ENCODE measurements at places on chromosomes 5 and 9.

DNA sequence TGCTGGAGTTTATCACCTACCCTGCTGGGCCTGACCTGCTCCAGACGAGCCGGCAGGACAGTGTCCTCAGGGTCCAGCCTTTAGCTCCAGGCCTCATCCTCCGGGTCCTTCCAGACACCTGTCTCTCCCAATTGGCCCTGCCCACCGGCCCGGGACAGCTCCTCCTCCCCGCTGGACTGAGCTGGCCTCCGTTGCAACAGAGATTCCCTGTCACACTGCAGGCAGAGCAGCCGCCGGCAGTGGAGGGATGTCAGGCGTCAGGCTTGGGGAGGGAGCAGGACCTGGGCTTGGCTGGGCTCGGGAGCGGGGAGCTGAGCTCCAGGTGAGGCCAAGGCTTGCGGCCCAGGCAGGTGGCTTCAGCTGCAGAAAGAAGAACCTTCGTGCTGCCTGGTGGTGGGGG, 1.7 kb downstream of the KCNT1 start:
- DNase-seq, result no peak

DNA sequence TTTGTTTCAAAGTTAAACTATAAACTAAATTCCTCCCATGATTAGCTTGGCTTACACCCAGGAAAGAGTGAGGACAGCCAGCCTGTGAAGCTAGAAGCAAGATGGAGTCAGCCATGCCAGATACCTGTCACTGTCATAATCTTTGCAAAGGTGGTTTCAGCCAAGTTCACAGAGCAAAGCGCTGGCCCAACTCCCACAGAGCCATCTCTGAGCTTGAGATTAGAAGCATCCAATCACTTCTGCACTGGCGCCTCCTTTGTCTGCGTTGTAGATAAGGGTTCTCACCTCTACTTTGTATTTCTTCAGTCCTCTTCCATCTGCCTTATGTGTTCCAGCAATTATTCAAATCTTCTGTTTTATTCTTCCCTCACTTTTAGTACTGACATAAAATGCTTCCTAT, 119.4 kb upstream of the ACO1 start:
- DNase-seq, result no peak

DNA sequence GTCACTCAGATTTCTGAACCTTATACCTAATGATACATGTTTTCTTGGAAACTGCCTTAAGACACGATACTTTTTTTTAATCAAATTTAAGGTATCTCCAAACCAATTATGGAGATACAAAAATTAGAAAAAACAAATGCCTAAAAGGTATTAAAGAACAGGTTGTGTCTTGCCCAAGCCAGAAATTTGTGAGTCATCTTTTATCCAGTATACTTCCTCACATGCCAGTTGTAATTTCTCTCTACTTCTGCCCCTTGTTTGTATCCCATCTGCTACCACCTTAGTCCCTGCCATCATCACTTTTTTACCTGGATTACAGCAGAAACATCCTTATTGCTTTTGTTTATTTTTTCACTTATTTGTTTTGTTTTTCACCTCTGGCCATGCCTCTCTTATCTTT, 571.2 kb upstream of the DAB2 start:
- no peak for DNase-seq

DNA sequence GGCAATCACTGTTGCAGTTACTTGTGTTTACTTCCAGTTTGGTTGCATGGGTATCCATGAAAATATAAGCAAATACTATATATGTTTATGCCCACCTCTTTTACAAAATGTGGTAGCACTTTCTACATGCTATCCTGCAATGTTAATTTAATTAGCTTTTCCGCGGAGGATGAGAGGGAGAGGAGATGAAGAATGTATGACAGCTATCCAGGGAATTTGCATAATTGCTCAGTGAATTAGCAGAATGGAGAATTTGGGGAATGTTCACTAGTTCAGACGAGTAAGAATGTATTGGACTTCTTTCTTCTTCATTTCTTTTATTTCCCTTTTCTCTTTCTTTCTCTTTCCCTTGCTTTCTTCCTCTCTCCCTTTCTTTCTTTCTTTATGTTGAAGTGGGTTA, 140.7 kb upstream of the SLC28A3 start:
- no peak for DNase-seq

DNA sequence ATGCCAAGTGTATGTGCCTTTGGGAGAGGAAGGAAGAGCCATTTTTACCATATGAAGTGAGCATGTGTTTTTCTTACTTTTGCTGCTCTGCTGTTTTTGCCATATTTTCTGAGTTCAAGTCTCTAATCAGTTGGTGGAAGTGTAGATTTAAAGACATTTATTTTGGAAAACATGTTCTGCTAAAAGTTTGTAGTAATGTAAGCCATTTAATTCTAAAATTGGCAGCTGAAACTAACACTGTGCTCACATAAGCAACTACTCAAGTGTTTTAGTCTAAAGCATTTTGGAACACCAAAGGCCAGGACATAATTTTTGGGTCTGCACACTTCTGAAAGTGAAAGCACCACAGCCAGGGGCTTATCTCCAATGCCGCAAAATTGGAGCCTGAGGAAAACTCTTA, 363.4 kb upstream of the ZNF608 start:
- DNase-seq, result no peak

DNA sequence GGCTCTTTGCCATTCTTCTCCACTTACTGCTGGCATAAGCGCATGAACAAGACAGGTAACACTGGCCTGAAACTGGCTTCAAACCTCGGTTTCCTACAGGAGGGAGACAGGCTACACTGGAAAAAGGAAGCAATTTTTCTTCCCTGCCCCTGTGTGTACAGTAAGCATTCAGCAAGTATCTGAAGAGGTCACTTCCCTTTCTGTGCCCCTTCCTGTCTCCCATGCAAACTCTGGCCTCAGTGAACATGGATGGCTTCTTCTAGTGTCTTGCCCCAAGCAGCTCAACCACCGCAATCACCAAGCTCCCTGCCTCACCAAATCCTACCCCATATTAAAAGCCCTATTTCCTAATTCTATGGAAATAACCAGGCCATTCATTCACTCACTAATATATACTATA, 42.4 kb downstream of the SERINC5 start:
- no peak for DNase-seq

DNA sequence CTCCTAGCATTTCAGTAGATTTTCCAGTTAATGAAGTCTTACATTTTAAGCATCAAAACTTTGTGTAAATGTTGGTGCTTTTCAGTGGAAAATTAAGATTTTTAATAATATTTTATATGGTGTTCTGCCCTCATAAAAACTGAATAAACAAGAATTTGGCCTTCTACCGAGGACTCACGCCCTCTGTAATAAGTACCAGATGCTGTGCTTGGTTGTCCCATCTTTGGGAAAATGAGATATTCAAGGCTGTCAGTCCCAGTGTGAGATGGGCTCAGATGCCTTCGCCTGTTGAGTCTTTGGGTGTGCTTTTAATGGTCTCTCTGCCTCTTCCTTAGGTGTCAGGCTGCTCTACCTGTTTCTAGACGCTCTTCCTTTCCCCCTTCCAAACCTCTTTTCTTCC, 28.7 kb downstream of the GALNT12 start:
- no peak for DNase-seq

GRCh38 chr5:79853028-79853427, 138.0 kb downstream of the MTX3 start:
- DNase-seq, result no peak

GRCh38 chr5:177445917-177446199, 756 bp upstream of the PRR7 start:
- DNase-seq, result no peak

DNA sequence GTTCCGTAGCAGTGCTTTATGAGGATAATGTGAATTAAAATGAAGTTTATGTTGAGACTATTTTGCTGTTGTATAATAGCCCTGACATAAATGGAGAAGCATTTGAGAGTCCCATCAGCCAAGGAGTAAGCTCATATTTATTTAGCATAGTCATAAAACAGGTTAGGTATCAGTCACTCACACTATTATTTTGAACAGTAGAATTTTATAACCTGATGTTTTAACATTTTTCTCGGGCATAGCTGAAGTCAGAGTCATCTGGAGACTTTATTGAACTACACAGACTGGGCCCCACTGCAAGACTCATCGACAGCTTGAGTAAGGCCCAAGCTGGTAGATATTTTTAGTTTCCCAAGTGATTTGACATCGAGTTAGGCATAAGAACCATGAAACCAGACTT, 620.3 kb upstream of the WWC1 start:
- no peak for DNase-seq

DNA sequence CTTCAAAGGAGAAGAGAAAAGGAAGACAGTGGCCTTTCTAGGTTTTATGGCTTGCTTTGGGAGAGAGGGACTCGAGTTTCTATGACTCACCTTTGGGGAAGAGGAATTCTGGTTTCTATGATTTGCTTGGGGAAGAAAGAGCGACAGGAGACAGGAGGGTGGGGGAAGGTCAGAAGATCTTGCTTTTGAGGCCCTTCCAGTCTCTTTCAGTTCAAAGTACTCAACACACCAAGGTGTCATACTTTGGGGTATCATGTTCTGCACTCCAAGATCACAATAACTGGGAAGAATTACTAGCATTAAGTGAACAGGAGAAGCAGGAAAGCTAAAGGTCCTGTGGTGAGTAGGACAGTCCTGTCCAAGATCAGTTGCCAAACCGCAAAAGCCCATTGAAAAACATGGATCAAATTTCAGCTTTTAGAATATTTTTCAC, 324.5 kb downstream of the ARHGEF28 start:
- no peak for DNase-seq

- DNase-seq, result no peak
Measured at GRCh38 chr5:181235323-181235688, 8.4 kb downstream of the RACK1 start.

DNA sequence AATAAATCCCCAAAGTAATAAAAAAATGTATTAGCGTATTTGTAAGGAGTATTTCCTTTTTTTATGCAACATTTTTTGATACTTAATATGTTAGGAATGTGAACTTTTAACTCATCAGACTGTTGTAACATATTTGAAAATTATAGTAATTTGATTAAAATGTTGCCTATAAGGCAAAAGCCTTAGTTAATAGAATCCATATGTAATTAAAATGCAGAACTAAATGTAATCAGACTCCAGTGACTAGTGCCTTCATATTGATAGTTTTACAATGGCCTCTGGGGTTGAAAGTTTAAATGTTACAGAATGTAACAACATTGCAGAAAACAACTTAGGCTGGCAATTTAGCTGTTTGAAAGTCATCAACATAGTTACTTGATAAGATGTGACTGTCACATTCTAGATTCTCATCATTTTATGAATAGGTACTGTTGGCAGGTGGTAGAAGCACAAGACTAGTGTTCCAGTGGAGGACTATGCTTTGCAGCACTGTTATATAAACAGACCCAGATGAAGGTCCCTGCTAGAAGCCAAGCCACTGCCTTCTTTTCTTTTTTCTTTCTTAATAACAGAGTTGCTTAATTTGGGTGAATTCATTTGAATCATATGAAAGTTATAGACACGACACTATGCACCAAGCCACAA, 382.9 kb downstream of the CCDC171 start:
- DNase-seq, result no peak

DNA sequence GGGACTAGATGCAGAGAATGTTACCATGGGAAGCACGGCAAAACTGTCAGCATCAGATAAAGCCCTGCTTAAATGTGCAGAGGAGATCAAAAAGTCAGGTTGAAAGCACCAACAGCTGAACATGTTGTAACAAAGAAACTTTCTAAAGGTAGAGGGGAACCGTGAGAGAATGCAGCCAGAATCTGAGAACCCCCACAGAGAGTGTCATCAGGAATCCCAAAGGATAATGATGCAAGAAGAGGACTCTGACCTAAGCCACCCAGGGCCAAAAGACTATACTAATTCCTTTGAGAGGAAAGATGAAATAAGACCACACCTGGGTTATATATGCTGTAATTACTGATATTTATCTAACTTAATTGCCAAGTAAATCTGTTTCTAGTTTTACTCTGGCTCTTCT, 116.6 kb downstream of the PCSK1 start:
- no peak for DNase-seq

- DNase-seq, result no peak
Measured at GRCh38 chr5:178606269-178606668, 16.1 kb upstream of the COL23A1 start.

DNA sequence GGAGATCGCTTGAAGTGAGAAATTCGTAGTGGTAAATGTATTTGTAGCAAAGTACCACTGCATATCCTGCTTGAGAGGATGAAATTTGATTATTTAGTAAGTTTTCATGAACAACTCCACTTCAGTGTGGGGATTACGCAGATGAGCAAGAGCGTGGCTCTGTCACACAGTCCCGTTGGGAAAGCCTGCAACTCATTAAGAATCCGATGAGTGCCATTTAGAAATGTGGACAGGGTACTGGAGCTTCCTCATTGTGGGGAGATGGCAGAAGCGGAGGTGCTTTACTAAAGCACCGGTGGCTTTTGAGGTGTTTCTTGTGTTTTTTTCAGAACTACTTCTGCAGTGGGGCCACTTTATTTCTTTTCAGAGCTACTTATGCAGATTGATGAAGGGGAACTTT, 1.4 kb downstream of the TJP2 start:
- DNase-seq, result no peak

- DNase-seq, result no peak
Measured at GRCh38 chr5:119274767-119275130, 81.1 kb upstream of the TNFAIP8 start.

DNA sequence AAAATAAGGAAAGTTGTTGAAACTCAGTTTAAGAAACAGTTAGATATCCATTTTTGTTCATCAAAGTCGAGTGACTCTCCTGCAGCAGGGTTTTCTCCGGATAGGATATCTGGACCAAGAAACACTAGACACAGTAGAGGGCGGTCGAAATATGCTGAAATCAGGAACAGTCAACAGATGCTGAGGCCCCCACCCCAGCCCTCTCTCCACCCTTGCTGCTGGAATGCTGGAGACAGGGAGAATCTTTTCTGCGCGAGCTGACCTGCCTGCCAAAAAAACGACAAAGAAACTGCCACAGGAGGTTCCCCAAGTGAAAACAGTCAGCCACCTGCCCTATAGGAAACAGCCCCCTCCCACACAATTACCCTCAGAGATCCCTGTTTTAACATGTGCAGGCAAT, 4.3 kb upstream of the IL13 start:
- no peak for DNase-seq

DNA sequence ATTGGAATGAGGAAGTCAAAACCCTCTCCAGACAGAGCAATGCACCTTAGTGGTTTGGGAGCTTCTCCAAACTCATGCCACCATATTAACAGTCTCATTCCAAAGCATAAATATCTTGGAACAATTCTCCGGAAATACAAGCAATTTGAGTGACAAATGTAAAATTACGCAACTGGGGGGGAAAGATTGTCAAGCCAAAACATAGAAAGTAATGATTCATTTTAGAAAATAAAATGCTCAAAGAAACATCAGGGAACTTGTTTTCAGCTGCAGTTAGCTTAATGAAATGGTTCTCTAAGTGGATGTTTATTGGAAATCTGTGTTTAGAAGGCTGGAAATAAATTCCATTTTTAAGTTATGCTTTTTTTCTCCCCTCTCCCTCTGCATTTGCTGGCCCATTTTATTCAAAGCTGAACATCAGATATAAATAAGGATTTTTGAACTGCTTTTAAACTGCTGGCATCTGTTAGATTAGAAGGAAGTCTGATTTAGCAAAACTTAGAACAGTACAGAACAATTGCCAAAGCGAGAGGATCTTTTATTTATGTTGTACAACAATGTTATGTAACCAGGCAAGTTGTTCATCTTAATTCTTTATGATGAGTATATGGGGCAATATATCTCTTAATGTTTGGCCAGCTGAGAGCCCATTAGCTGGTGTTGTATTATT, 551.9 kb downstream of the PRELID2 start:
- no peak for DNase-seq

GRCh38 chr5:78794693-78795215, 146.2 kb upstream of the LHFPL2 start:
- no peak for DNase-seq

- no peak for DNase-seq
Measured at GRCh38 chr5:125526966-125527365, 780.5 kb upstream of the ZNF608 start.

GRCh38 chr9:95030344-95030743, 287.2 kb downstream of the FANCC start:
- no peak for DNase-seq

Measured in stimulated activated CD8-positive, alpha-beta memory T cell treated with anti-CD3 and anti-CD28 coated beads, Interleukin-15, amount 100 ng/mL, for 48 hours (primary cell).